ENCODE measurements at places on chromosomes 7 and 10. TPM values are rescaled to one million over a fixed set of nuclear protein-coding genes. Genes with fewer than 3 reads are reported as not detected.
A peak's percentile ranks its signal among the peaks of the same experiment; 100 is the strongest.

MAGI2 gene
- total RNA-seq = 16.1 TPM

TMEM236 gene
- total RNA-seq = 0.09 TPM

BTRC gene
- 12.6 TPM for total RNA-seq

ARHGAP19 gene
- total RNA-seq = 9.8 TPM

ADAP1 gene
- total RNA-seq = 0.57 TPM

C7orf57 gene
- 0.09 TPM for total RNA-seq

FKBP6 gene
- total RNA-seq = not detected

SNCG gene
- total RNA-seq = 2.8 TPM

CBX3 gene
- 160 TPM for total RNA-seq

STOX1 gene
- total RNA-seq = 0.09 TPM

SMKR1 gene
- 0.65 TPM for total RNA-seq

- no peak for DNase-seq
Measured at GRCh38 chr10:45411607-45411940, 37.6 kb downstream of the ALOX5 start.

DNA sequence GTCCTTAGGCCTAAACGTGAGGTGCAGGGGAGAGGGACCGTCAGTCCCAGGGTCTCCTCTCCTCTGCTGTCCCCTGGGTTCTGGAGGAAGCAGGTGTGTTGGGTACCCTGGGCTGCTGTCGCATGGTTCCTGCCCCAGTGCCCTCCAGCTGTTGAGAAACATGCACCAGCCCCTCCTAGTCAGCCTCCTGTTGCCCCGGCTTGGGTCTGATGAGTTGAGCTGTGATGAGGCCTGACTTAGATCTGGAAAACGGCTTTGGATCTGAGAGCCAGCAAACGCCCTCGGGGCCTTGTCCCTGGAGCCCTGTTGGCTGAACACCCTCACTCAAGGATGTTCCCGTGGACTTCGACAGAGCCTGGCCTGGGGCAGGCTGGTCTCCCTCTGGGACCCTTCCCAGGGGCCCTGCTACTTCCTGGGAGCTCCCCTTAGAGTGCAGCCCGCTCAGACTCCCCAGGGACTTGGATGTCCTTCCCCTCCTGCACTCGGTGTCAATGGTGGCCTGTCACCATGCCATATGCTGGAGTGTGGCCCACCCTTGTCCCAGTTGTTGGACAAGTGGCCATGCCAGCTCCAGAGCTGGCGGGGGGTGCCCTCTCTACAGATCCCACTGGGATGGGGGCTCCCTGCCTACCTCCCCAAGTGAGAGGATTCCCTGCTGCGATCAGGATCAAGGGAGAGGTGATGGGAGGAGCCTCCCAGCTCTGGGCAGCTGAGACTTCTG is 12.3 kb downstream of the ZNF316 start:
- no peak for DNase-seq

DNA sequence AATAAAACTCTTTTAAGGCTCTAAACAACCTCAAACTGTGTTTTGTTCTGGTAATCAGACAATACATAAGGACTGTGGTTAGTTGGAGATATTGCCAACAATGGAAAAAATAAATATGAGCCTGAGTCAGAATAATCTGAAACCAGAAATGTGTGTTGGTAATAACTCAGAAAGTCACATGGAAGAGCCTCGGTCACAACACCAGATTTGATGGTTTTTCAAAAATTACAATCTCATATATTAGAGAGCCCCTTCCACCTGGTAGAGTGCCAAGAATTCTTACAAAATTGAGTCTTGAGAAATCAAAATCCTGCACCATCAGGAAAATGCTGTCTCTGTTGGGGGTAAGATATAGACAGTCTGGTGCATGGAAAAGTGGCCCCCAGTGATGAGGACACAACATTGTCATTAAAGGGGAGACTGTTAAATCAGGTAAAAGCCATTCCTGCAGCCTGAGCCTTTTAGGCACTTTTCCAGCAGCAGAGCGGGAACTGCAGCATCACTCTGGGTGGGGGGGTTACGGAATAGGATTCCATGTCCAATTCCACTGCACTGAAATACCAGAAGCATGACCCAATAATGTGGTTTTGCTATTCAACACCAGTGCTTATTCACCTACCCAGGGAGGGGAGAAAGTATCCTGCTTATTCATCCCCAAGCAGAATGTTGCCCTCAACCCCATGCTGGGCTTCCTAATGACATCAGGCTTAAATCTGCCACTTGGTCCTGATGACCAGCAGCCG is 9.5 kb upstream of the ADAM12 start:
- peak; percentile 98 for DNase-seq

GRCh38 chr7:42389697-42390096 is 152.7 kb upstream of the GLI3 start:
- no peak for DNase-seq

DNA sequence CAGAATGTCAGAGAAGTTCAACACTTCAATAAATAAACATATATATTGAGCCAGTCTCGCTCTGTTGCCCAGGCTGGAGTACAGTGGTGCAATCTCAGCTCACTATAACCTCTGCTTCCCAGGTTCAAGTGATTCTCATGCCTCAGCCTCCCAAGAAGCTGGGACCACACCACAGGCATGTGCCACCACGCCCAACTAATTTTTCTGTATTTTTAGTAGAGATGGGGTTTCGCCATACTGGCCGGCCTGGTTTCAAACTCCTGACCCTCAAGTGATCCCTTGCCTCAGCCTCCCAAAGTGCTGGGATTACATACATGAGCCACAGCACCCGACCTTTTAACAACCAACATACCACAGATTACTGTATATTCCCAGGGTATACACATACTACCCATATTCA is 134.2 kb downstream of the JMJD1C start:
- DNase-seq = no peak

DNA sequence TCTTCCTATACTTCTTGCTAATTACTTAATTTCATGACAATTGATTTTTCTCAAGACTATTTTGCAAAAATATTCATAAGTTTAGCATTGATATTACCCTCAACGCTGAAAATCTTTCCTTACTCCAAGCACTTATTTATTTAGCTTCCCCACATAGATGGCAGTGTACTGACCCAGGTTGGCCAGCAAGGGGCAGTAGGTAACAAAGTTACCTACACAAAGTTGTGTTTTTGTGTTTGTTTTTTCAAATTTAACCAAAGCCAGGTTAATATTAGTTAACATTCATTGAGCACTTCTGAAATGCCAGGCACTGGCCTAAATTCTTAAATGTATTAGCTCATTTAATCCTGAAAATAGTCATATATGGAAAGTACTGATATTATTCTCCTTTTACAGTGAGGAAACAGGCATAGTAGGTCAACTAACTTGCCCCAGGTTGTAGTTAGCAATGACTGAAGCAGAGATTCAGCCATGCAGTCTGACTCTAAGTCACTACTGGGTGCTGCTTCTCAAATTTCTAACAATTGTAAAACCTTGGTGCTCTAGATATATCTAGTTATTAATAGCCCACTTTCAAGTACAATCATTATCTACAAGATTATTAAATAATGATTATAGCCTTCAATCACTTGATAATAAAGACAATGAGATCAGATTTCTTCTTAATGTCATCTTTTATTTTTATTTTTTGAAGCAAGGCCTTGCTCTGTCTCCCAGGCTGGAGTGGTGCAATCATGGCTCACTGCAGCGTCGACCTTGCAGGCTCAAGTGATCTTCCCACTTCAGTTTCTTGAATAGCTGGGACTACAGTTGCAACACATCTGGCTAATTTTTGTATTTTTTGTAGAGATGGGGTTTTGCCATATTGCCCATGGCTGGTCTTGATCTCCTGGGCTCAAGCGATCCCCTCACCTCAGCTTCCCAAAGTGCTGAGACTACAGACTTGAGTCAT is 5.8 kb upstream of the GGCT start:
- DNase-seq = peak; percentile 68

DNA sequence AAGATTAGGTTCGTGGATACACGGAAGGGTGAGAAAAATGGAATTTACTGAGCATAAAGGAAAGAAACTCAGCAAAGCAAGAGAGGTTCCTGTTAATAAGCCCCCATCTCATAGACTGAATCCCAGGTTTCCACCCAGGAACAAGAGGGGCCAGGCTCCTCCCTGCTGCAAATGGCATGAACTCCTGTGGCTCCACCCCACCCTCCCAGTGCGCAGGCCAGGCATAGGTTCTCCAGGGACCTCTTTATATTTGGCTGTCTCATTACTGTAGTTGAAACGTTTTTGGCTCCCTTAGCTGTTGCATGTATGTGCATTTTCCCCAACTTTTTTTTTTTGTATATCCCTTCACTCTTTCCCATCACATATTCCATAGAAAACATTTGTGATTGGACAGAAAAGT is 217.8 kb upstream of the NRP1 start:
- no peak for DNase-seq

DNA sequence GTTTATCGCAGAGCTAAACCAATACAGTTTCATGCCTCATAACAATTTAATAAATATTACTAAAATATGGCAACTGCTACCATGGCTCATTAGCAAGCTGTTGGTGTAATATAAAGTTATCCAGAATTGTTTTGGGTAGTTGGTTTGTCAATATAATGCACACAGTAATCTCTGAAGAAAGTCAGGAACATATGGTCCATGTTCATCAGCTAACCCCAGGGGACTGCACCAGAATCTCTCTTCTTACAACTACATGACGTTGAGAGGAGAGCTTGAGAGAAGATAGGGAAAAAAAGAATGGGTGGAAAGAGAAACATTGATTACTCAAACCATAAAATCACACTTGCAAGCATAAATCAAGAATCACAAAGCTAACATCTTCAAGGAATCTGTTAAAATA is 333.7 kb downstream of the NRG3 start:
- DNase-seq = no peak

DNA sequence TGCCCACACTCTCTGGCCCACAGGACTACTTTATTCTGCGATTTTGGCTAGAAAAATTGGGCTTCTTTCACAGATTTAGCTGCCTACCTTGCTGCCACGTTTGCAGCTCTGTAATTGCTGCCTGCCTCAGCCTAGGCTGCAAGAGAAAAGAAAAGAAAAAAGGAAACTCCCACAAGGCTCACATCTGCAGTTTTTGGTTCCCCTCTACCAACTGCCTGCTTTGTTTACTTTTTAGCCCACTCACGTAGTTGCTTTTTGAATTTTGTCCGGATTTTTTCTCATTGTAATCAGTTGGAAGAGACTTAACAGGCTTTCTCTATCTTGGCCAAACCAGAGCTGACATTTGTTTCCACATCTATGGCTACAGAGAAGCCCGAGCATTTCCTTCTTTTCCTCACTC is 24.3 kb downstream of the SUN3 start:
- DNase-seq = no peak

- no peak for DNase-seq
Measured at GRCh38 chr10:3347413-3348182, 175.0 kb upstream of the PITRM1 start.

DNA sequence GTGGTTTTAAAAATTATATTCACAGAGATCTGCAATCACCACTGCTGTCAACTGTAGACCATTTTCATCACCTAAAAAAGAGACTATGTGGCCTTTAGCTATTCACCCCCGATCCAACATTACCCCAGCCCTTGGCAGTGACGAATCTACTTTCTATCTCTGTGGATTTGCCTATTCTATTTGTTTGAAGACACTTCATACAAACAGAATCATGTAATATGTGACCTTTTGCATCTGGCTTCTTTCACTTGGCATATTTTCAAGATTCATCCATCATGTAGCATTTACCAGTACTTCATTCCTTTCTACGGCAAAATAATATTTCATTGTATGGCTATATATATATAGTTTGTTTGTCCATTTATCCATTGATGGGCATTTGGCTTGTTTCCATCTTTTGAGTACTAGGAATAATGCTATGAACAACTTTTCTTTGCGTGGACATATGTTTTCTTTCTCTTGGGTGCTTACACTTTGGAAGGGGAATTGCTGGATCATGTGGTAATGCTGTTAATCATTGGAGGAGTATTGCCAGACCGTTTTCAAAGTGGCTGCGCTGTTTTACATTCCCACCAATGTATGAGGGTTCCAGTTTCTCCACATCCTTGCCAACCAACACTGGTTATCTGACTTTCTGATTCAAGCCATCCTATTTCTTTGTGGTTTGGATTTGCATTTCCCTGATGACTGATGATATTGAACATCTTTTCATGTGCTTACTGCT is 22.3 kb downstream of the ADAMTS14 start:
- DNase-seq = peak; percentile 100

DNA sequence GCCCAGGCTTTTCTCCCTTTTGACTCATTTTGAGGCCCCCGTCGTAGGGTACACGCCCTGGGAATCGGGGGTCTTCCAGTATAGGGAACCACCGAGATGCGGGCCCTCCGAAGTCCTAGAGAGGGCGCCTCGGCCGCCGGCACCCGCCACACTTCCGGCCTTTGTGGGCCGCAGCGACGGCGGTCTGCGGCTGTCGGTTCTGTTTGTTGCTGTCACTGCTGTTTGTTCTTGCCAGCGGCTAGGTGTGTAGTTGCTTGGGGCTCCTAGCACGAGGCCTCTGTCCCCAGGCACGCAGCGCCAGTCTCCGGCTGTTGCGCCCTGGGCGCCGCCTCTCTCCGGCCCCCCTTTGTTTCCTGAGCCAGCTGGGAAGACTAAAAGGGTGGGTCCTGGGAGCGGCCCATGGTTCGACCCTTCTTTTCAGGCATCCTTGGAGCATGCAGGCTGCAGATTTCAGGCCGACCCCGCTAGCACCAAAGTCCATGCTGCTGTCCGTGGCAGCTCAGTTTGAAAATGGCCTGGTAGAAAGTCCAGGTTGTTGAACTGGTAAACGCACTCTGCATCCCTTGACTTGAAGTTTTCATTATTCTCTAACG is 17.8 kb upstream of the ZKSCAN1 start:
- DNase-seq = peak; percentile 13

DNA sequence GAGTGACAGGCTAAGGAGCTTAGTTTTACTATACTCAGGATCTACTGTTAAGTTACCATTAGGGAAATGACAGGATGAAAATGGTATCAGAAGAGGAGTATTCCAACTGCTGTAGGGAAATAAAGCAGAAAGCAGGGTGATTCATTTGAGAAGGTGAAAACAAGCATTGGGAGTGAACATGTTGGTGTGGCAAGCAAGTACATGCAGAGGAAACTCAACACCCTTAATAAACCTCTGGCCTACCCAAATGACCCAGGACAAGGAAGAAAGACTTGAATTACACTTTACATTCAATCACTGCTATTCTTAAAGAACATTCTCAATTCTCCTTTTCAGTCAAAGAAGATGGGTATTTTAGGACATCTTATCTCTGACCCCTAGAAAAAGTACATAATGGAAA is 28.7 kb downstream of the ERLIN1 start:
- DNase-seq = no peak

- no peak for DNase-seq
Measured at GRCh38 chr7:100118388-100119071, 628 bp downstream of the TAF6 start.

- no peak for DNase-seq
Measured at GRCh38 chr7:29202651-29203069, 8.1 kb downstream of the CHN2 start.

All from fibroblast of the aortic adventitia (primary cell).